ENCODE measurements at places on chromosomes 6 and 20.

GRCh38 chr6:118659513-118660217 lies 8.3 kb upstream of the CEP85L start:
- DNase-seq: no peak

DNA sequence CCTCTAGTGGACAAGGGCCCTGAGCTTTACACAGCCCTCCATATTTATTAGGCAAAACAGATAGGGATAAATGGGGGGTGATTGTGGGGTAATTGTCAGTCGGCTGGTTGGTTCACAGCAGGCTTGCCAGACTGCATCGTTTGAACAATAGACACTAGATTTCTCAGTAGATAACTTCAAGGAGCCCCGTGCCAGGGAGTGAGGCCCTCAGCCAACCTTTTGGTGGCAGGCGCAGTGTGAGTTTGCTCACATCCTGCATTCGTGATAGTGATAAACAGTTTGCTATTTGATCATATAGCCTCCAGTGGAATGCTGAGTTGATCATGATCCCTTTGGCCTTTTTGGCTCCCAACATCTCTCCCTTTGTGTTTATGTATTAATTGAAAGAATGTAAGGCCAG lies 3.6 kb upstream of the ABHD12 start:
- no peak for DNase-seq

DNA sequence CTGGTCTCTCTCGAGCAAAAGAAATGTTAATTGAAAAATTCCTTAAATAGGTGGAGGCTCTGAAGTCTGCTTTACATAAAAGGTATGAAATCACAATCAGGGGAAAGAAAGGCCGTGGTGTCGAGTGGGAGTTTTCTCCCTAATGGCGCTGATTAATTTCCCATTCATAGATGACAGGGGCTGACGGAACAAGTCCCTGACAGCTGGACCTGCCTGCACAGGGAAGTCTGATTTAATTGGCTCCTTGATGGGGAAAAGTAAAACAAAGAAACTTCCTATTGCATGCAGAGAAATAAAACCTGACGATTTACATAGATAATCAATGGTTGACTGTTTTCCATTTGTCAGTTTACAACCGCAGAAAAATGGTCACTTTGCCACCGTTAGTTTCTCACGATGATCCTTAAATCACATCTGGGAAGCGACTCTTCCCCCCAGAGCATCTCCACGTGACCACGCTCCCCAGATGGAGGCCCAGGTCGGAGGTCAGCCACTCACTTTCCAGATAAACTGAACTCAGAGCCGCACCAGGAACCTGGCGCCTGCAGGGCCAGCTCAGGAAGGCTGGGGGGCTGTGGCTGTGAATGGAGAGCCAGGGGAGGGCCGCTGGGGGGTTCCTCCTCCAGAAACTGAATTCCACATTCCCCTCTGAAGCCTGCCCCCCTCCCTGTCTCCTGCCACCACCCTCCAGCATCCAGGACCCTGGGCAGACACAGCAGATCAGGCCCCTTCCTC lies 55.3 kb downstream of the DLL1 start:
- DNase-seq: no peak

- DNase-seq: no peak
Observed at GRCh38 chr20:33537608-33538007, 47.7 kb downstream of the CBFA2T2 start.

- no peak for DNase-seq
Observed at GRCh38 chr6:9795880-9796279, 619.0 kb downstream of the TFAP2A start.

DNA sequence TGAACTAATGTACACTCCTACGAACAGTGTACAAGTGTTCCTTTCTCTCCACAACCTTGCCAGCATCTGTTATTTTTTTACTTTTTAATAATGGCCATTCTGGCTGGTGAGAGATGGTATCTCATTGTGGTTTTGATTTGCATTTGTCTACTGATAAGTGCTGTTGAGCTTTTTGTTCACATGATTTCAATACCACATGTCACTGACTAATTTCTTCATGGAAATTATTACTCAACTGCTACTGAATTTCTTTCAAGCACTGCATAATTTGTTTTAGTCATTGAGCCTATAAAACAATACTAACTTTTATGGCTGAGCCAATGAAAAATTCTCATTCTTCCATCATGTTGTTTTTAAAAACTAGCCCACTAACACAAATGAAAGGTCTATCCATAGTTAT lies 115.4 kb downstream of the FRK start:
- DNase-seq: no peak

- no peak for DNase-seq
Observed at GRCh38 chr6:17700421-17701416, 6.0 kb downstream of the NUP153 start.

- no peak for DNase-seq
Observed at GRCh38 chr6:19268117-19268516, 569.1 kb upstream of the ID4 start.

DNA sequence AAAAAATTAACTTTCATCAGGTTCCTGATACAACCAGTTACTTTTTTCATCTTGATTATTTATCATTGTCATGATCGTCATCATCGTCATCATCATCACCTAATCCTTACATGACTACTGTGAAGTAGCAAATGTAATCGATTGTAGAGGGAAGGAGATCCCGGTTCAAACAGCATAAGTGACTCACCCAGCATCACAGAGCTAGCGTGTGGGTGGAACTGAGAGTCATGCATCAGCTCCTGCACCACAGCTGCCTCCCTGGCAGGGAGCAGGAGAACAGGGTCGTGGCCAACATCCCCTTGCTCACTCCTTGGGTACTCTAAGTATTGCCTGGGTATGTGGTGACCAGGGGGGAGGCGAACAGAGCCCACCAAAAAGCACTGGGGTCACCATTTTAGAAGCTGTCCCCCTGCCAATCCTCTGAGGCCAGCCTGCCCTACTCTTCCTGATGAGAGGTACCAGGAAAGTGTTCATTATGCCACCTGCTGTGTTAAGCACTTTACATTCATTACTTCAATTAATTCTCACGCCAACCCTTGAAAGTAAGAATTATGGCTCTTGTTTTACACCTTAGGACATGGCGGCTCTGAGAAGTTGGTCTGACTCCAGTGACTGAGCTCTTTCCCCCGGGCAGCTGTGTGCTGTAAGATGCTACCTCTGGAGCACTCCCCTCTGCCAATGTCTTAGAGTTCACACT lies 425.2 kb downstream of the CD83 start:
- DNase-seq: no peak

GRCh38 chr20:5668529-5668868 lies 81.7 kb upstream of the SHLD1 start:
- no peak for DNase-seq

- DNase-seq: no peak
Observed at GRCh38 chr6:10140824-10141223, 274.1 kb downstream of the TFAP2A start.

GRCh38 chr6:98116455-98116854 lies 717.9 kb upstream of the POU3F2 start:
- no peak for DNase-seq

- DNase-seq: no peak
Observed at GRCh38 chr20:57595041-57596030, 24.9 kb downstream of the ZBP1 start.

GRCh38 chr6:122200440-122200839 lies 199.0 kb upstream of the HSF2 start:
- no peak for DNase-seq

- DNase-seq: no peak
Observed at GRCh38 chr20:6036213-6036612, 17.6 kb downstream of the LRRN4 start.

DNA sequence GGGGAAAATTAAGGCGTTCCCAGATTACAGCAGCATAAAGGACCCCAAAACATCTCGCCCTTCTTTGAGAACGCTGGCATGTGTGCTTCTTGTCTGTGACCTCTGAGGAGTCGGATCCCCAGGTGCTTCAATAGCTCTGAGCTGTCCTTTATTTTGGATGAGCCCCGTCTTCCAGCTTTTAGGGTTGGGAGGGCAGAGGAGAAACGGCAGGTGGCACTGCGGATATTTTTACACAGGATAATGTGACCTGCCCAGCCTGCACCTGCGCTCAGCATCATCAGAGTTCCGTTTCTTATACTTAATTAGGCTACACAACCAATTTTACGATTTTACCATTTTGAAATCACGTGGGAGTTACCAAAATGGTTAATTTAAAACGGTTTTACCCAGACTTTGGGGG lies 147.7 kb upstream of the RPS6KA2 start:
- no peak for DNase-seq

DNA sequence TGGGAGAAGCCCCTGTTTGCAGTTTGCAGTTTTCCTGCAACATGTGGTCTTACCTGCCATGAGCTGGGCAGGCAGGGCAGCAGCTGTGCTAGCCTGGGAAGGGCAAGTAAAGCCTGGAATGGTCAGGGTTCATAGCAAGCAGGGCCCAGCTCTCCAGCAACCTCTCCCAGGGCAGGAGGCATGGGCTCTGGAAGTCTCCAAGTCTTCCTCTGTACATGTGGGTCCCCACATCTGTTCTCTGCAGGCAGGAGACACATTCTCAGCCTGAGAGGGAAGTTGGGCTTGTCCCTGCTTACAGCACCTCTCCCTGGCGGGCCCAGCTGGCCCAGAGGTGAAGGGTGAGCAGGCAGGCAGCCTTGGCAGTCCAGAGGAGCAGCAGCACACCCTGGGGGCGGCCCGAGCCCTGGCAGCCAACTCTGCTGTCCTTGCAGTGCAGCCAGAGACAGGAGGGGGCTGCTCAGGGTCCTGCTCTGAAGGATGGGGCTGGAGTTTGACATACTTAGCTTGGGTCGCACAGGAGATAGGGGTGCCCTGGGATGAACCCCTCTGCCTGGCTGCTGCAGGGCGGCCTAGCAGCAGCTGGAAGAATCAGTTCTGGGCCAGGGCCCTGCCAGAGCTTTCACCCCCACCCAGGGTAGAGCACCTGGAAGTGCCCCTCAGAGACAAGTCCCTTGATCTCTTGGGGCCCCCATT lies 176.0 kb downstream of the MRPL14 start:
- DNase-seq: no peak

GRCh38 chr6:38220069-38220723 lies 400.7 kb downstream of the ZFAND3 start:
- DNase-seq: no peak

DNA sequence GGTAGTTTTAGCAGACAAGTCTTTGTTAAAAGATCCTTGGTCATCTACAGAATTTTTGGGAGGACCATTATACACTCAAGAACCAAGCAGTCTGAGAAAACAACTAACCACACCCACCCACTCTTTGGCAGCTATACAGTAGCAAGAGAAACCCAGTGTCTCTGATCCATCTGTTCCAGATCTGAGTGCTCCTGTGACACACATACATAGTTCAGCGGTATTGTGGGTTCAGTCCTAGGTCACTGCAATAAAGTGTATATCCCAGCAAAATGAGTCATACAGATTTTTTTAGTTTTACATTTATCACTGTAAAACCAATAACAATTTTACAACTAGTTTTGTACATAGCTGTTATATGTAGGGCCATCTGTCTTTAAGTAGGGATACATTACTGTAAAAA lies 47.4 kb upstream of the PAK5 start:
- no peak for DNase-seq

DNA sequence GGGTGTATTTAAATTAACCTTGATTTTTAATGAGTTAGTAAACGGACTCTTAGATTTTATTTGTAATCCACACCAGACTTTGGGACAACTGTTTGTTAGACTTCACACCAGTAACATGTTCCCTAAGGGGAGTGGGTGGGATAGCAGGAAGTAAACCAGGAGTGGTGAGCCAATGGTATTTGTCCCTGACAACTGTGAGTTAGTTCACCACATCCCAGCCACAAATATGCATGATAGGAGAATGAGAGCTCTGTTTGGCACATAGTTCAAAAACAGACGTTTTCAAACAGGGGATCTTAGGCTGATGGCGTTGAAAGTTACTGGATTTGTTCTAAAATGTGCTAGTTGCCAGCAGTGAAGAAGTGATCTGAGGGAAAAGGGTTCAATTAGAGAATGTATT lies 18.7 kb upstream of the COL10A1 start:
- DNase-seq: no peak

GRCh38 chr20:51346686-51347485 lies 195.6 kb downstream of the NFATC2 start:
- no peak for DNase-seq

DNA sequence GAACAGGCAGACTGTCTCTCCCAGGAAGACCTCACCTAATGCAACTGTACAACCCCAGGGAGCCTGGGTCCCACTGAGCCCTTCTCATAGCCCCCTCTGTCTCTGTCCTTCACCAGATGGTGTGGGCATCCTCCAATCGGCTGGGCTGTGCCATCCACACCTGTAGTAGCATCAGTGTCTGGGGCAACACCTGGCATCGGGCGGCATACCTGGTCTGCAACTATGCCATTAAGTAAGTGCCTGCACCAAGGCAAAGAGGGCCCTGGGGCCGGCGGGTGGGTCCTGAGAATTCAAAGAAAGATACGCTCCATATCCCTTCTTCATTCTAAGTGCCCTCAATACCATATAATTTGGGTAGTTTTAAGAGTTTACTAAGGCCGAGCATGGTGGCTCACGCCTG lies 8.3 kb downstream of the R3HDML start:
- DNase-seq: no peak

DNA sequence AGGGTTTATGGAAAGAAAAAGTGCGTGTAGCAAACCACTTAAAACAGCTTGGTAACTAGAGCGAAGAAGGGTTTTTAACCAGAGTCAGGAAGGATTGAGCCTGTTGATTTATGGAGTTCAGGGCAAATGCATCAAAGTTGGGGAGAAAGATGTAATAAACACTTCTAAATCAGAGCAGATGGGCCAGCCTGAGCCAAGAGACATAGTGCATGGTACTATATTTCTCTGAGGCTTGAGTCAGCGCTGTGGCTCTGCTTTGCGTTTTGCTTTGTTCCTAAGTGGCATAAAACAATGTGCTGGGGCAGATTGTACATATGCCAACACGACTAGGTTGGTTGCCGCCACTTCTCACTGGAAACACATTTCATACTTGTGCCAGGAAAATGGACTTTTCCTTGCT lies 111.3 kb downstream of the BCKDHB start:
- DNase-seq: no peak

- no peak for DNase-seq
Observed at GRCh38 chr6:14463110-14463509, 345.5 kb downstream of the CD83 start.

- peak; percentile 12 for DNase-seq
Observed at GRCh38 chr6:33621711-33622388, 728 bp downstream of the ITPR3 start.

DNA sequence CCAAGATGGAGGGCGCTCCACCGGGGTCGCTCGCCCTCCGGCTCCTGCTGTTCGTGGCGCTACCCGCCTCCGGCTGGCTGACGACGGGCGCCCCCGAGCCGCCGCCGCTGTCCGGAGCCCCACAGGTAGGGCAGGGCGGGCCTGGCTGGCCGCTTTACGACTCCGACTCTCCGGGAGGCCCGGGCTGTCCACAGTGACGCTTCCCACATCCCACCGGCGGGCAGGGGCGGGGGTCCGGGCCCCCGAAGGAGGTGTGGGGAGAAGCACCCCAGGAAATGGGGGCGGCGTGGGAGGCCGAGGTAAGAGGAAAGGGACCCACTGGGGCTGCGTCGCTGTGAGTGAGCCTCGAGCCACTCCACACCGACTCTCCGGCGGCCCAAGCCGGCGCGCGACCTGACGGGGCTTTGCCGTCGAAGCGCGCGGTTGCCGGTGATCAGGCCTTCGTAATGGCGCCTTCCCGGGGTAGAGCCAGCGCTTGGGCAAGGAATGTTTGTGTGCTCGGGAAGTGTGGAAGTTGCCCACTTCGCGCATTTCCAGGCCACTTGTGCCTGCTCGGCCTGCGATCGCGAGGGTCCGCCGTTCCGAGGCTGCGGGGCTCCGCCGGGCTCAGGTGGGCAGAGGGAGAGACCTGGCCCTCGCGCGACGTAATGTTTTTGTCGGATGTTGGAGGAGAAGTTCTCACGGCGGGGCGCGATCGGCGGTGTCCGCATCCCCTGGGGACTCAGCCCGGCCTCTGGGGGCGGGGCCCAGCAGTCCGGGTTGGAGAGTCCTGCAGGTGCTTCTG lies 427 bp downstream of the GINM1 start:
- peak; percentile 41 for DNase-seq

Data from CD4-positive, alpha-beta memory T cell (primary cell).